ENCODE measurements at places on chromosomes 12 and 14.
A peak's percentile ranks its signal among the peaks of the same experiment; 100 is the strongest.

- DNase-seq = no peak
Observed at GRCh38 chr14:27015065-27015464, 417.2 kb upstream of the NOVA1 start.

GRCh38 chr14:65536781-65537423, 124.4 kb downstream of the FUT8 start:
- no peak for DNase-seq

DNA sequence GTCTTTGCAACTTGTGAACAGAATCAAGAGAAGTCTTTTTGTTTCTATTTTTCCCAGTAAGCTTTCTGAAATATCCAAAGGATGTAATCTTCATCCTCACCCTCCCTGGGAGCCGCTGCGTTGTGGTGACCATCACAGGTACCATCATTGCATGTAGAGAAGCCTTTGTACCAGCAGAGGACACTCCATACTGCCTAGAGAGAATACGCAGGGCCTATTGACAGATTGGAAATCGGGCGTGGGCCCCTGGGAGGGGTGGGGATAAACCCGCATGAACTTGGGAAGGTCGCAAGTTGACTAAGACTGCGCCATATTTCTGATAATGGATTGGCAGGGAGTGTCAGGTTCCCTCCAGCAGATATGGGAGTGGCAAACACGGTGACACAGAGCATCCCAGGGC, 12.7 kb downstream of the KRT1 start:
- no peak for DNase-seq

DNA sequence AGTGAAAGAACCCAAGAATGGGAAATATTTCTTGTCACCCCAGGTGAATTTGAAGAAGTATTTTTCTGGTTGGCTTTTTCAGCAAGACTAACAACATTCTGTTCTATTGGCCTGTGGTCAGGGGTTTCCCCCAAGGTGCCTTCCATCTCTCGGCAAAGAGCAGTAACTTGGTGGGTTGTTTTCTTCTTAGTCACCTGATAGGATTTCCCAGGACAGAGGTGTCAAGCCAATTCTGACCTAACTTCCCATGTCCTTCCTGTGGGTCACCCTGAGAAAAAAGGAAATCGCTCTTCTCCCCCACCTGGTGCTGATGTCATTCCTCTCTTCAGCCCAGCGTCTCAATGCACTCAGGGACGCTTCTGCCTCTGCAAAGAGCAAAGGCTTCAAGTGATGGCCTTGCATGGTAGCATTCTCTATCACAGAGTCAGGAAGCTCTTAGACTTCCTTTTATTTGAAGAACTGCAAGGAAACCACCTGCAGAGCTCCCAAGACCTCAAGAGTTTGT, 16.1 kb upstream of the IFNG start:
- peak; percentile 90 for DNase-seq

DNA sequence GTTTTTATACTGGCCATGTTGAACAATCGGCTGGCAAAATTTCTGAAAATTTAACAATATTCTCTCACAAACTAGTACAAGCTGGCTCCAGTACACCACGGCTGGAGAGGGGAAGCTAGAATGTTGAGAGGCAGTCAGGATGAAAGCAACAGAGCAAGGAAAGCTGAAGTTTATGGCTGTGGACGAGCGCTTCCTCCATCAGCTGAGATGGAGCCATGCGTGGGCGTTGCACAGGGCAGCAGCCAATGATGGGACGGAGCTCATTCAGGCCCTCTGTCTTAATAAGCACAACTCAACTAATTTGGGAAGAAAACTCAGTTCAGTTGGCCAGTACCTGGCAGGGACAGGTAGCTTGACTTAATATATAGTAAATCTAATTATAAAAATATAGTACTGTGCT, 14.1 kb upstream of the DCP1B start:
- no peak for DNase-seq

DNA sequence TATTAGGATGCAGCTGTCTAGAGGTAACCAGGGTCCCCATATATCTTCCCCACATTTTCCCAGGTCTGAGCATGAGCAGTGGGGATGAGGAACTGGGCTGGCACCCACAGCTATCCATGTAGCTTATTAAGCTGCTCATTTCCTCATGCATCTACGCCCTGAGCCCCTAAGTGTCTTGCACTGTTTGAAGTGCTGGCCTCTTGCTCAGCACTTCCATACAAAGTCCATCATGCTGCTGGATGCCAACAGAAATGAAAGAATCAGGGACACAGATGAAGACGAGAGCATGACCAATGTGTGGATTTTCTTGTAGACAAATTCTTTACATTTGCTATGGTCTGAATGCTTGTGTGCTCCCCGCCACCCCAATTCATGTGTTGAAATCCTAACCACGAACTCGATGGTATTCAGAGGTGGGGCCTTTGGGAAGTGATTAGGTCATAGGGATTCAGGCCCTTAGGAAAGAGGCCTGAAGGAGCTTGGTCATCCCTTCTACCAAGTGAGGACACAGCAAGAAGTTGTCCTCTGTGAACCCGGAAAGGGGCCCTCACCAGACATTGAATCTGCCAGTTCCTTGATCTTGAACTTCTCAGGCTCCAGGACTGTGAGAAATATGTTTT, 54.5 kb downstream of the C12orf75 start:
- no peak for DNase-seq

DNA sequence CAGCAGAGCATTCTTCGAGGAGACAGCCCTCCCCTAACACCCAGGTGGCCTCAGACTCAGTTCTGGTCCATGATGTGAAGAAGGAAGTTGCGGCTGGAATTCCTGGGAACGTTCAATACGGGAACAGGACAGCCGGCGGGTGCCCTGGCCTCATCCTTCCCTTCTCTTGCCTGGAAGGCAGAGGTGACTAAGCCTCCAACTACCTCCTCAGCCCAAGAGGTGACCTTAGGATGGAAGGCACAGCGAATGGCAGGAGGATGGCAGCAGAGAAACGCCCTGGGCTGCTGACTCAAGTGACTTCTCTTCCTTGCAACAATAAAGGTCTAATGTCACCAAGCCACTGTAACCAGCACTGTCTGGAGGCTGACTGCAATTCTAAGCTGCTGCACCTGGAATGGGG, 36.1 kb downstream of the DHX37 start:
- no peak for DNase-seq

GRCh38 chr12:49825360-49825970, 2.7 kb downstream of the NCKAP5L start:
- DNase-seq = no peak

- DNase-seq = no peak
Observed at GRCh38 chr12:84435682-84436081, 476.9 kb downstream of the SLC6A15 start.

- DNase-seq = peak; percentile 4
Observed at GRCh38 chr12:108768591-108769500, 37.5 kb upstream of the CORO1C start.

- DNase-seq = no peak
Observed at GRCh38 chr12:10395390-10395998, 5.7 kb upstream of the KLRK1 start.

- no peak for DNase-seq
Observed at GRCh38 chr12:30977124-30977523, 50.6 kb downstream of the TSPAN11 start.

DNA sequence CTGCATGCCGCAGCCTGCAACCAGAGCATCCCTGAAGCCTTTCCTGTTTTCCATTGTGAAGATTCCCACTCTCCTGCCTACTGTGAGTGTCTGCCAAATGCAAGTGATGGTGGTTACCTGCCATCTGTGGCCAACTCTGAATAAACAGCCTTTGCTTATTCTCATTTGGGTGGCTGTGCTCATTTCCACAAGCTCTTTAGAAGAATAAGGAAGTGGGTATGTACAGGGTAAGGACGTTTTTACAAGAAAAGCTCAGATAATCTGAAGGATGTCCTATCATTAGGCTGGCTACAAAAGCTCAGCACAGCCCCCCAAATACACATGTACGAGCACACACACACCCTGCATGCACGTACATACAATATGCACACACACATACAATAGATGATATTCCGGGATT, 7.3 kb upstream of the RNASE1 start:
- no peak for DNase-seq

DNA sequence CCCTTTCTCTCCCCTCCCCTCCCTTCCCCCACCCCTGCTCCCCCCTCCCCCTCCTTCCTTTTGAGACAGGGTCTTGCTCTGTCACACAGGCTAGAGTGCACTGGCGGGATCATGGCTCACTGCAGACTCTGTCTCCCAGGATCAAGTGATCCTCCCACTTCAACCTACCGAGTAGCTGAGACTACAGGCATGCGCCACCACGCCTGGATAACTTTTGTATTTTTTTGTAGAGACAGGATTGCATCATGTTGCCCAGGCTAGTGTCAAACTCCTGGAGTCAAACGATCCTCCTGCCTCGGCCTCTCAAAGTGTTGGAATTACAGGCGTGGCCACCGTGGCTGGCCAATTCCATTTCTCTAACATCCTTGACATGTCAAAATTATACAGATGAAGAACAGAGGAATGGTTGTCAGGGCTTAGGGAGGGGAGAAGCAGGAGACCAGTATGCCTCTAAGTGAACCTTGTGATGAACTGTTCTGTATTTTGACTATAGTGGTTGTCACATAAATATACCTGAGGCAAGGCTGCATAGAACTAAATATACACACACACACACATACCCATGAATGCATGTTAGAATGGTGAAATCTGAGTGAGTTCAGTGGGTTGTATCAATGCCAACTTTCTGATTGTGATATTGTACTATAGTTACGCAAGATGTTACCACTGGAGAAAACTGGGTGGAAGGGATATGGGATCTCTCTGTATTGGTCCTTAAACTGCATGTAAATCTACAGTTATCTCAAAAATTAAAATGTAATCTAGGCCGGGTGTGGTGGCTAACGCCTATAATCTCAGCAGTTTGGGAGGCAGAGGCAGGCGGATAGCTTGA, 3.6 kb upstream of the CFAP73 start:
- no peak for DNase-seq

DNA sequence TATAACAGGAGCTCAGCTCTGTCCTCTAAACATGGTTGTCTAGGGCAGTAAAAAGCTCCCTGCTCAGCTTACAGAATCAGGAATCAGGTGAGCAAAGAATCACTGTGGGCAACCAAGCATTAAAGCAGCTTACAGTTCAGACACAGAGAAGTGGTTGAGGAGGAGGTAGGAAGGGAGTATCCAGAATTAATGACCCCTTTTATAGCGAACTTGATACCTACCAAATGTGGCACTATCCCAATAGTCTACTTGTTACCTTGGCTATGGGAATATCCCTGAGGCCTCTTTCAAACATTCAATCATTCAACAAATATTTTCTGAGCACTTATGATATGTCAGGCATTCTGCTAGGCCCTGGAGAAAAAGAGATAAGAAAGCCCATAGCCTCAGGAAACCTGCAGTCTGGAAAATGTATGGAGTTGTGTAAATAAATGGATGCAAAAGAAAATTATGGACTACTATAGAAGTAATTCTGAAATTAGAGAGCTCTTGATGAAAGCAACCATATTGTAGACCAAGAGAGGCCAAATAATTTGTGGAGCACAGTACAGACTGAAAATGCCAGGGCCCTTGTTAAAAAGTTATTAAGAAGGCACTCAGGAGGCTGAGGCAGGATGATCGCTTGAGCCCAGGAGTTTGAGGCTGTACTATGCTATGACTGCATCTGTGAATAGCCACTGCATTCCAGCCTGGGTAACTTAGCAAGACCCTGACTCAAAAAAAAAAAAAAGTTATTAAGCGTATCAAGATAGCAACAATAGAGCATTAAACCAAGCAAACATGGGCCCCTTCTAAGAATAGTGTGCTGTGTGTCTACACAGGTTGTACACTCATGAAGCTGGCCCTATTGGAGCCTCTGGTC, 134.0 kb upstream of the CPSF6 start:
- no peak for DNase-seq

- DNase-seq = no peak
Observed at GRCh38 chr14:30993071-30993470, 32.4 kb upstream of the AP4S1 start.

- DNase-seq = no peak
Observed at GRCh38 chr12:62865937-62866336, 69.0 kb downstream of the PPM1H start.

GRCh38 chr12:27524494-27524835, 459 bp downstream of the PPFIBP1 start:
- DNase-seq = no peak

GRCh38 chr14:69314327-69314726, 54.4 kb downstream of the GALNT16 start:
- DNase-seq = no peak

DNA sequence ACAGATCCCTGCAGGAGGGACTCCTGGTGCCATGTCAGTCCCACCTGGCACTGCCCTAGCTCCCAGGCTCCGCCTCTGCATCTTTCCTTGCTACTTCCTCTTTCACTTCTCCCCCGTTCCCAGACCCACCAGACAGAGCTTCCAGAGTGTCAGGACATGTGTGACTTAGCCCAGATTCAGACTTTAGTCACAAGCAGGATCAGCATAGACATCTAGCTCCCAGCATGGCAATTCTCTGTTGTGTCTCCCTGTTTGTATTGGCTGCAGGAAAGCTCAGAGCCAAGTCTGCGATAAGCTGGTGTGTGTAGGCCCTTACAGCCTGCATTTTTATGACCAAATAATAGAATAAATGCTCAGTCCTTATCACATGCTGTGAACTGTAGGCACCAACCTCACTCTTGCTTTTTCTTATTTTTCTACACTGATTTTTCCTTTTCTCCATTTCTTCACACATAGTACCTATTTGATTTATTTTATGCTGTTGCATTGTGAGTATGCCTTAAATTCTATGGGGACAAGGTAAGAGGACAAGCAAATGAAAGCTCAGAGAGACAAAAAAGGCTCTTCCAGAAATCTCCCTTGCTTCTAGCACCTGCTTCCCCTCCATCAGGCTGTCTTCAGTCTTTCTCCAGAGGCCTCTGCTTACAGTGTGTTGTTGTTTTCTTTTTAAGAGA, 5.9 kb downstream of the DHRS2 start:
- no peak for DNase-seq

DNA sequence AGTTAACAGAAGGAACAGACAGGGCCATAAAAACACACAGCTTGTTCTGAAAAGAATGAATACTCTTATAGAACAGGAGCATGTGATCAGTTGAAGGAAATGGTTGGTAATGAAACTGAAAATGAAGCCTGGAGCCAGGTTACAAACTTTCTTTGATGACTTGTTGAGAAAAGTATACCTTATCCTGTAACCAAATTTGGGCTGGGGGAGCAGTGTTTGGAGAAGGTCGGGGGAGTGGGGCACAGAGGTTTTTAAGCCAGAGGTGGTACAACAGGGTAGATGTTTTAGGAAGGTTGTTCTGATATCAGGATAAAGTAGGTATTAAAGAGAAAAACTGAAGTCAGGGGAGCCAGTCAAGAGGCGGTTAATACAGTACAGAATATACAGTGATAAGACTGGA, 8.2 kb downstream of the GOLT1B start:
- peak; percentile 41 for DNase-seq

DNA sequence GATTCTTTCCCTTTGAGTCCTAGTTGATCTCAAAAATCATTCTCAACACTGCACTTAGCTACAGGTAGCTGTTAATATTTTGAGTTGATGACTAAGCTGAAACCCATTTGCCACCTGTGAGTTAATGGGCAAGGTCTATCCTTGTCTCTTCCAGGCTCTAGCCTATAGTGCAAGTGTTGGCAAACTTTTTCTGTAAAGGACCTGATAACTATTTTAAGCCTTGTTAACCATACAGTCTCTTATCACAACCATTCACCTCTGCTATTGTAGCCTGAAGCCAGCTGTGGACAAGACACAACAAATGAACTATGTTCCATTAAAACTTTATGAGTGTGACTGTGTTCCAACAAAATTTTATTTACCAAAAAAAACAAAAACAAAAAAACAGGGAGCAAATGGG, 19.4 kb downstream of the RAP1B start:
- DNase-seq = no peak

GRCh38 chr12:110339184-110339952, 58.3 kb downstream of the ATP2A2 start:
- no peak for DNase-seq

Data from activated CD4-positive, alpha-beta T cell treated with anti-CD3 and anti-CD28 coated beads, Interleukin-2, Interleukin-4, amounts not matched to agents 100 ng/mL and 50 ng/mL, durations not matched to agents 16 hours and 8 hours (primary cell).